ENCODE measurements at places on chromosomes 6 and 20.

DNA sequence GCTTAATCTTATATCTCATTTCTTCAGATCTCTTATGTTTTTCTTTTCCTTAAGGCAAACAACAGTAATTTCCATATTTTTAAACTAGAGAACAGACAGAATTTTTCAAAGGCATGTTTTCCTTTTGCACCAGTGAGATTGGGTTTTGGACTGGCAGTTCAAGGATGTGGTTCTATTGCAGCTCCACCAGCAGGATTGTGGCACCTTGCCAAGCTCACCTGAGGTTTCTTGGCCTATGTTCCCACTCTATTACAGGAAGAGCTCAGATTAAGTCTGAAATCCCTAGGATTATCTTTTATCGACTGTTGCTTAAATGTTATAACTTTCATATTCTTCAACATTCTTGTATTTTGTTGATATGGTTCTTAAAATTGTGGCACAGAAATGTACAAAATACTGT, 218.9 kb downstream of the PLCB4 start:
- no peak for DNase-seq

- DNase-seq: no peak
Observed at GRCh38 chr20:20292472-20292871, 75.4 kb upstream of the INSM1 start.

DNA sequence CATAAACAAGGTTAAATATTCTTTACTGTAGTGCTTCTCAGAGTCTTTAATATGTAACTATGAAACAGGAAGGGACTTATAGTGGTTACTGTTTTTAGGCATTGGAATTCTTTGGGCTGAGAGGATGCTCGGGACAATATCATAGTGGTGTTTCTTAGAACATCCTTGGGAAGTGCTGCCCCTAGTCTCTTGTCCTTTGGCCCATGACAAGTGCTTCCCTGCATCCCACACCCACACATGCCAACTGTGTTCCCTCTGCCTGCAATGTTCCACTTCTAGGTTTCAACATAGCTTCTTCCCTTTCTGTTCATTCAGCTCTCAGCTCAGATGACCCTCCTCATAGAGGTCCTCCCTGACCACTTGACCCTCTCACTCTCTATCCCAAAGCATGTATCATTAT, 37.6 kb downstream of the CFAP61 start:
- DNase-seq: no peak

DNA sequence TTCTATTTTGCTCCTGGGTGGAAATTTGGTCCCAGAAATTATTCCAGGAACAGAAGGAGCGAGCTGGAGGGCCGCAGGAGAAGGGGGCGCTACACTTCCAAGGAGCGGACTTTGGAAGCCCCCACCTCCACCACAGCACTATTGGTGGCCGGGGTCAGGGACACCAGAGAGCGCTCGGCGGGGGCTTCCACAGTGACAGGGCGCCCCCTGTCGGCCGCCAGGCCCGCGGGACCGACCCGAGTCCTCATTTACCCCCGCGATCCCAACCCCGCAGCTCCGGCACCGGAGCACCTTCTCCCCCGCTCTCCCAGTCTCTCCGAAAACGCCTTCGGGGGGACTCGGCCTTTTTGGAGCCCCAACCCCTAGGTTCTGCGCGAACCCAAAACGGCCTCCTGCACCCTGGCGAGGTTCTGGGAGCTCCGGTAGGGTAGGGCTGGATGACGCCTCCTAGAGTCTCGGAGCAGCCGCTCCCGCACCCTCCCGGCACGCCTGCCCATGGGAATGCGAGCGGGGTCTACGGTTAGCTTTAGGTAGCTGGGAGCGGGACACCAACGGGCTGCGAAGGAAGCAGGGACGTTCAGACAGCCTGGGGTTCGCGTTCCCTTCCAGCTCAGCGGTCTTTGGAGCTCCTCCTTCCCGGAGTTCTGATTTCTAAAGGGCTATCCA, 2.4 kb upstream of the FOXA2 start:
- DNase-seq: no peak

- no peak for DNase-seq
Observed at GRCh38 chr6:107444277-107444676, 15.1 kb downstream of the PDSS2 start.

DNA sequence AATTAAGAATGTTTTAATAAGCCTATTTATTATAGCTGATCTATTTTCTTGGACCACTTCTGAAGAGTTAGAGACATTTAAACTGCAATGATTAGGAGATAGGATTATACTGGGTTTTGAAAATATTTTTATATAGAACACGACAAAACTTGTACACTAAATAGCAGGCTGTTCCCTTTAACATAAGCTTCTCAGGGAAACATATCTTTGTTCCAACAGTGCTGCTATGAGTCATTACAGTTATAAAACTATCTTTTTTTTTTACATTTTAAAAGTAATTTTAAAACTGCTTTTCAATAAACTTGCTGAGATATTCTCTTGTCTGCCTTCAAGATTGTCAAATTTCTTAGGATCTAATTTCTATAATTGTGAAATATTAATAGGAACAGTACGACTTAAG, 389.1 kb downstream of the ARHGAP18 start:
- no peak for DNase-seq

GRCh38 chr6:17591287-17591686, 8.8 kb upstream of the FAM8A1 start:
- no peak for DNase-seq

DNA sequence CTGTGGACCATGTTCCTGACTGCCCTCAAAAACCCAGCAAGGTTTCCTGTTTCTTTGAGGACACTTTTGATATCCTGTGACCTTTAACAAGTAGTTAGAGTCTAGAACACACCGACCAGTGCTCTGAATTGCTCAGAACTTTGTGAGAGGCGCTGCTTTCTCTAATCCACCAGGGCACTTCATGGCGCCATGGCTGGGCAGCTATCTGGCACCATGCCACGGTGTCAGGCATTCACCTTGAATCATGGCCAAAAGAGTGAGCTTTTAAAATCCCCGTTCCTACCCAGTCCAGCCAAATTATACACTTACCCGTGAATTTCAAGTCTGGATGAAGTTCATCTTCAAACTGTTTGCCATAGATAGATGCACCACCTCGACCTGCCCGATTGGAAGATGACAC, 17.0 kb upstream of the CPNE5 start:
- no peak for DNase-seq

- no peak for DNase-seq
Observed at GRCh38 chr6:46583081-46583480, 69.5 kb downstream of the CYP39A1 start.

GRCh38 chr20:56925831-56926170, 296.7 kb downstream of the TFAP2C start:
- DNase-seq: peak; percentile 42

DNA sequence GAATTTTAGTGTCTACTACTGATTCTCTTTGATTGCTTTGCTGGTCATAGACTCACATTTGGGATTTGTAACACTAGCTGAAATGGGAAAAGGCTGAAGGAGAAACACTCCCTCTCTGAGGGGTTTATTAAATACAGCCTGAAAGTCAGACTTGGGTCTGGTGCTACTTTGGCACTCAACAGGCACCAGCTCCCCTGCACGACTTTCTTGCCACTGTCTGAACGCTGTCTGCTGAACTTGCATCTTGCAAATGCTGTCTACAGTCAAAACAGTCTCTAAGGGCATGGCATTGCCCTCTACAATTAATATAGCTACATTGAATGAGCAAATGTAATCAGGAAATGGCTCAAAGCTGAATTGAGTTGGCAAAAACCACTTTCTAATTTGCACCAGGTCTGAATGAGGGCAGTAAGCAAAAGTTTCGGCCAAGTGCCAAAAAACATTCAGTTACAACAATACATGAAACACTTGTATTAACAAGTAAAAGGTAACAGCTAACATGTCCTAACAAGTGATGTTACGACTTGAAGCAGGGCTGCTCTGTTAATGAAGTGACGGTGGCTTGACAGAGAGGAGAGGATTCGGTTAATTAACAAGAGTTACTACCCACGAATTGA, 119.5 kb downstream of the FOXC1 start:
- DNase-seq: peak; percentile 29

DNA sequence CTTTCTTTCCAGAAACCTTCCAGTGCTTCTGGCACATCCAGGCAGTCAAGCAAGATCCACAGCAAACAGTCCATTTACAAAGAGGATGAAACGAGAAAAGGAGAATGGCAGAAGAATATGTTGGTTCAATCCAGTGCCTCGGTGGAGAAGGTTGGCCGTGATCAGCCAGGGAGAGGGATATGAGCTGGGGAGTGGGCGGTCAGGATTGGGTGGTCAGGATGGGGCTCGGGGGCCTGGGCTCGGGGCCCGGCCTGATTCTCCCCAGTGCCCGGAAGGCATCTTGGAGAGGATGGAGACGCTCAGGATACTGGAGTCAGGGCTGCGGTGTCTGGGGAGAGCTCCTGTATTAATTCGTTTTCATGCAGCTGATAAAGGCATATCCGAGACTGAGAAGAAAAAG, 61.3 kb downstream of the EFCAB8 start:
- no peak for DNase-seq

GRCh38 chr6:57263739-57264138, 41.6 kb upstream of the RAB23 start:
- no peak for DNase-seq

GRCh38 chr6:97305414-97306066, 22.5 kb upstream of the MMS22L start:
- no peak for DNase-seq

GRCh38 chr6:35719830-35720733, 16.8 kb upstream of the ARMC12 start:
- peak; percentile 2 for DNase-seq

GRCh38 chr6:64622944-64623343, 987.3 kb downstream of the PHF3 start:
- no peak for DNase-seq

- DNase-seq: no peak
Observed at GRCh38 chr20:5039255-5039657, 37.9 kb upstream of the SLC23A2 start.

DNA sequence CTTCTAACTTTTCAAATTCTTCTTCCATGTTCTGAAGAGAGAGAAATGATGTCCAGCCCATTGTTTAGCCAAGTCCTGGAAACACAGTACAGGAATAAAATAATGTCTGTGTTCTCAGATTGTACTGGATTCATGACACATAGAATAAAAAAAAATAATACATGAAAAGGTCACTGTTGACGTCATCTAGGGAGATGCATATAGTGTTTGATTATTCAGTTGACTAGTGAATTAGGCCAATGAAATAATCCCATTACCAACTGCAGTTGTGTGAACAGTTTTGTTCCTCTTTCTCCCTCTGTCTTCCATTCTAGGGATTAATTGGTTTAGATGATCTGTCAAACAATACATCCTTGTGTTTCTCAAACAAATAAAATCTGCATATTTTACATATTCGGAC, 222.8 kb downstream of the ALDH8A1 start:
- DNase-seq: no peak

GRCh38 chr6:30259140-30260035, 46.2 kb upstream of the TRIM26 start:
- DNase-seq: peak; percentile 83

DNA sequence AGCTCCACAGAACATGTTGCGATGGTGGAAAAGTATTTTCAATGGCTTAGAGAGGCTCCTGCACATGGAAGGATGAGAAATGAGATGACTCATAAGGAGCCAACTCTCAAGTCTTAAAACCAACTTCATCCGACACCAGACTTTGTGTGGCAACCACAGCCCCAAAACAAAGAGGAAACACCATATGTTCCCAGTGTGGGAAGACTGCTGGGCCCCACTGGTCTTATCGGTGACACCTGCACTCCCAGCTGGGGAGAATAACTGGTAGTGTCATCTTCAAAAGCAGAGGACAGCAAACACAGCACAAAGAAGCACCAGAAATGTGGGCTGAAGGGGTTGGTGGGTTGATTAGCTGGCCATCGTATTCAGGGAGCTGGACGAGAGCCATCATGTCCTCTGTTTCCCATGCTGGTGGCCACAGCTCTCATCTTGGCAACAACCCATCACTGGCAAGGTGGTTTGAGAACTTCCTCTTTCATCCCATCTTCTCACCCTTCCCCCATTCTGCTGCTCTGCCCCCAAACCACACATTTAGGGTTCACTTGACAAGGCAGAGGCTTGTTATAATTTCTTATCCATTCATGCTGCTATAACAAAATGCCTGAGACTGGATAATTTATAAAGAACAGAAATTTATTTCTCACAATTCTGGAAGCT, 46.0 kb upstream of the TASP1 start:
- DNase-seq: no peak

DNA sequence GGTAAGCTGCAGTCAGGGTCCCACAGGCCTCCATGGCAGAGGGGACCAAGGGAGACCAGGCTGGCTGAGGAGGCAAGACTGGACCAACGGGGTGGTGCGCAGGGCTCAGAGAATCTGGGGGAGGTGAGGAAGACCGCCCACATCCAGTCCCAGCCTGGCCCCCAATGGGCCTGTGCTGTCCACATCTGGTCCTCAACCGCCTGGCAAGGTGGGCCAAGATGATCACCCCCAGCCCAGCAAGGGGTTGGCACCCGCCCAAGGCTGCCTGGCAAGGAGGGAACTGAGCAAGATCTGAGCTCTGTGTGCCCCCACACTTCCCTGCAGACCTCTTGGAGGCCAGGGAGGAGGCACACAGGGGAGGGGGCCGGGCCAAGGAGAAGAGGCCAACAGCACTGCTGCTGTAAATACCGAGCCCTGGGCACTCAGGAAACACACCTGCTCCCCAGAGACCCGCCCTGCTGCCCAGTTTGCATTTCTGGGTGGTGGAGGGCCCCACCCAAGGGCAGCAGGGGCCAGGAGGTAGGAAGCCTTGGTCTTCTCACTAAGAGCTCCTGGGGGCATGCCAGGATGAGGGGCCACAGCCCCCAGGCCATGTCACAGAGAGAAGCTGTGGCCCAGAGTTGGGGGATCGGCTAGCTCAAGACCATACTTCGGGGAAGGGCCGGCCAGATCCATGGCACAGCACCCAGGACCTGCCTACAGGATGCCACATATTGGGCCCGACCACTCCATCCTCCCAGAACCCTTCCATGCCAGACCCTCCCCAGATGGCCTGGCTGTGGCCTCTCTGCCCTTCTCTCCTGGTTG, 109.6 kb downstream of the ASXL1 start:
- DNase-seq: no peak

DNA sequence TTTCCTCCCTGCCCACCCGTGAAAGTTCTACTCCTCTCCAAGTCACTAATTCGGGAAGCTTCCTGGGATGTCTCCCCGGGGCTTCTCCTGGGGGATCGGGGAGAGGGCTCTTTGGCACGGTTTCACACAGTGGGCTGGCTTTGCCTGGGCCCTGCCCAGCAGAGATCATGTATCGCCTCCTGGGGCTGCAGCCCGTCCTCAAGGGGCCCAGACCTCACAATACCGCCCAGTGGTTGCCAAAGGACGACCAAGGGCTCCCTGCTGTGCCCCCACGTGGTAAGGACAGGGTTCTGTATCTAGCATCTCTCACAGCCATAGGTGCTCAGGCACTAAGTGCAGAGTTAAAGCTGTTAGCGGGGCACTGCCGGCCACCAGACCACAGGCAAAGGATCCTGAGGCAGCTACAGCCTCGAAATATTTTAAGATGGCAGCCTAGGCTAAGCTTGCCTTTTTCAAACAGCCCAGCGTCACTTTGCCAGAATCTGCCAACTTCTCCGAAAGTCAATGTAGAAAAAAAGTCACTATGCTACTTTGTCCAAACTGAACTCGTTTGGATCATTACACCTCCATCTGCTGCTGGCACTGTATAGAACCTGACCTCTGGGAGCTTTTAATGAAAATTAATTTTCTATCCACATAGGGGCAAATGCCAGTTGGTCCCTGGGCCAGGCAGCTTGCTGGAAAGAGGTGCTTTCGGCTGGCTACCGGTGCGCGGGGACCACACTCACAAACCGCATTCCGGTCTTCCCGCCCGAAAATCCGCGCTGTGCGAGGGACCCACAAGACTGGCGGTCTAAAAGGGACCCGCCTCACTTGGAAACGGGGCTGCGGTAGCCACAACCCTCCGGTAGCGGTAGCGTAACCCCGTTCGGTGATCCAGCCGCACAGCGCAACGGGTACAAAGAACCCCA, 1.3 kb upstream of the NNAT start:
- peak; percentile 97 for DNase-seq

GRCh38 chr20:46894971-46895905, 595 bp downstream of the EYA2 start:
- peak; percentile 8 for DNase-seq
